Sciatic nerve (tissue), 2 donors: ENCODE measurements at places on chromosomes 7 and 10. TPM values are rescaled to one million over a fixed set of nuclear protein-coding genes. Genes with fewer than 3 reads are reported as not detected.

PNLIPRP2 gene
- 1.6 TPM for total RNA-seq

GRCh38 chr10:98511876-98512275 lies 65.1 kb upstream of the HPS1 start:
- no peak for DNase-seq

DNA sequence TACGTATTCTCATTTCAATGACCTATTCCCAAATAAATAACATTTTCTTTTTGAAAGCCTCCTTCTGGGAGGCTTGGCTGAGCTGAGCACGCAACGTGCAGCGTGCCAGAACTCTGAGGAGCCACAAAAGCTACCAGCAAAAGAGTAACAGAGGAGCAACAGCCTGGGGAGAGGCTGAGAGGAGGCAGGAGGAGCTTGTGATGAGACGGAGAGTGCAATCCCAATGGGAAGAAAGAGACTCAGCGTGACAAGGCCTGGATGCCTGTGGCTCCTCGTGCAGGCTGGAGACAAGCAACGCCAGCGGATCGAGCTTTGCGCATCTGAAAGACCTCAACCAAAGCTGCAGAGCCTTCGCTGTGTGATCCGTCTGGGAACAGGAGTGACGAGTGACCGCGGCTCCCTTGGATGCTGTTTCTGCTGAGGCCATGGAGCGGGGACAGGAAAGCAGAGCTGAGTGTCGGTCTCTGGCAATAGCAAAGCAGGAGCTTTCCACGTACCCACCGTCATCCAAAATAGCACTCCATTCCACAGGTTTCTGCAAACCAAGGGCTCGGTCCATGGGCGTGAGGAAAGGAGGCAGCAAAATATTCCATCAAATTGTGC lies 171.7 kb upstream of the PFKP start:
- DNase-seq, result no peak

- no peak for DNase-seq
These were observed 48.4 kb upstream of the PLXDC2 start for GRCh38 chr10:19767876-19768275.

DNA sequence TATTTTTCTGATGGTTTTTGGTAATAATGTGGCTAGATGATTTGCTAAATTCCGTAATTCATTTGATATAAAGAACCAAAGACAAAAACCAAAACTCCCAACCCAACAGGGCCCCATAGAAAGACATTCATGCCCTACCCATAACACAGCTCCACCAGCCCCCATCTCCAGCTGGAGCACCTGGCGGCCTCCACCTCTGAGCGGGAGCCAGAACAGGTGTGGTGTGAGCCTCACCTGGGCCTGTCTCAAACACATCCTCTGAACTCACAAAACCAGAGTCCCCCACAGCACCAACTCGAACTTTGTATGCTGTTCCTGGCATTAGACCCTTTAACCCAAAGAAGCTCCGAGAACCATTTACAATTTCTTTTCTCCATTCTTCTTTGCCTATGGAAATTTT lies 36.5 kb upstream of the LAMB4 start:
- no peak for DNase-seq

GRCh38 chr10:132458586-132459300 lies 61.7 kb downstream of the PWWP2B start:
- DNase-seq, result peak; percentile 79

HOXA6 gene
- 15.8 TPM for total RNA-seq

CPN1 gene
- total RNA-seq, result not detected

DNA sequence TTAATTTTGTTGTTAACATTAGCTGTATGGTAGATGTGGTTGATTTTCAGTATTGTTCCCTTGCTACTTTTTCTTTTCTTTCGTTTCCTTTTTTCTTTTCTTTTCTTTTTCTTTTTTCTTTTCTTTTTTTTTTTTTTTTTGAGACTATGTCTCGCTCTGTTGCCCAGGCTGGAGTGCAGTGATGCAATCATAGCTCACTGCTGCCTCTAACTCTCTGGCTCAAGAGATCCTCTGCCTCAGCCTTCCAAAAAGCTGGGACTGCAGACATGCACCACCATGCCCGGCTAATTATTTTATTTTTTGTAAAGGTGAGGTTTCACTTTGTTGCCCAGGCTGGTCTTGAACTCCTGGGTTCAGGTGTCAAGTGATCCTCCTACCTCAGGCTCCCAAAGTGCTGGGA lies 14.4 kb downstream of the SLC26A3 start:
- no peak for DNase-seq

DNA sequence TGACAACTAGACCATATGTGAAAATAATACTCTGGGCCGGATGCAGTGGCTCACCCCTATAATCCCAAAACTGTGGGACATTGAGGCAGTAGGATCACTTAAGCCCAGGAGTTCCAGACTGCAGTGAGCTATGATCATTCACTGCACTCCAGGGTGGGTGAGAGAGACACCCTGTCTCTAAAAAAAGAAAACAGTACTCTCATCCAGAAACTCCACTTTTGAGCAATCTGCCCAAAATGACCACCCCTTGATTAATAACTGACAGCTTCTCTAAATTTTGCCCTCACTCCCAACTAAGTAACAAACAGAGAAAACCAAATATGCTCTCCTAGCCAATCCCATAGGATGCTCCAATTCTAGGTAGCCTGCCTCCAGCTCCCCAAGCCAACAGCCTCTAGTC lies 62.5 kb upstream of the AKR1E2 start:
- DNase-seq, result no peak

DNA sequence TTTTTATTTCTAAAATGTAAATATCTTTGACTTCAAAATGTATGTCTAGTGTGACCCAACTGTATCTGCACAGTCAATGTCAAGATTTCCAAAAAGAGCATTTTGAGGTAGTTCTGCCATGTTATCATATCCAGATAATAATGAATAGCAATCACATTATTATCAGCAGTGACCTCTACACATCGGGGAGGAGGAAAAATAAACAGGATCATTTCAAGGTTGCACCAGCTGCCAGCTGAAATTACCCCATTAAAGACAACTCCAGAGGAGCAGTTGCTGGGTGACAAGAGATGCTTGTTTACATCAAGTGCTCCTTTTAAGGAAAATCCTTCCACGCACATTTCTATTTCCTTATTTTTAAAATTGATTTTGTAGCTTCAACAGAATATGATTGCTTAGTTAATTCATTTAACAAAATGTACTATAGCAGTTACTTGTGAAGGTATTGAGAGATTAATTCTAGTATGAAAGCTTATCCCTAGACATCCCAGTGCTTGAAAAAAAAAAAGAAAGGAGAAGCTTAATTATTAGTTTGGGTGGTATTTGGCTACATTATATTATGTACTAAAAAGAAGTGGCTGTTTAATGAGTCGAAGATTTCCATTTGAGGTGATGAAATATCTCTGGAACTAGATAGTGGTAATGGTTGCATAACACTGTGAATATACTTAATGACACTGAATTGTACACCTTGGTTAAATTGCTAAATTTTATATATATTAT lies 19.3 kb upstream of the SLC35G1 start:
- no peak for DNase-seq

DNA sequence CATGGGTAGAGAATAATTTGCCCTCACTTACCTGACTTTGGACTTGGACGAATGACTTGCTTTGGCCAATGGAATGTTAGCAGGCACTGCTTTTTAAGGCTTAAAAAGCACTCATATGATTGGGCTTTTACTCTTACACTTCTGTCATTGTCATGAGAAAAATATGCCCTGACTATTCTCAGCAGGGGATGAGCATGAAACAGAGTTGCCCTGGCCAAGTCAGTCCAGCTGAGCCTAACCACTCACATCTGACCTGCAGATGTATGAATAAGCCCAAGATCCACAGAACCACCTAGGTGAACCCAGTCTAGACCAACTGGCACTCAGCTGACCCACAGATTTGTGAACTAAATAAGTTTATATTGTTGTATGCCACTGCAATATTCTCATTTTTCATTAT lies 573.5 kb downstream of the TNS3 start:
- DNase-seq, result no peak

- no peak for DNase-seq
These were observed 35.2 kb downstream of the STK17A start for GRCh38 chr7:43618073-43618472.

DNA sequence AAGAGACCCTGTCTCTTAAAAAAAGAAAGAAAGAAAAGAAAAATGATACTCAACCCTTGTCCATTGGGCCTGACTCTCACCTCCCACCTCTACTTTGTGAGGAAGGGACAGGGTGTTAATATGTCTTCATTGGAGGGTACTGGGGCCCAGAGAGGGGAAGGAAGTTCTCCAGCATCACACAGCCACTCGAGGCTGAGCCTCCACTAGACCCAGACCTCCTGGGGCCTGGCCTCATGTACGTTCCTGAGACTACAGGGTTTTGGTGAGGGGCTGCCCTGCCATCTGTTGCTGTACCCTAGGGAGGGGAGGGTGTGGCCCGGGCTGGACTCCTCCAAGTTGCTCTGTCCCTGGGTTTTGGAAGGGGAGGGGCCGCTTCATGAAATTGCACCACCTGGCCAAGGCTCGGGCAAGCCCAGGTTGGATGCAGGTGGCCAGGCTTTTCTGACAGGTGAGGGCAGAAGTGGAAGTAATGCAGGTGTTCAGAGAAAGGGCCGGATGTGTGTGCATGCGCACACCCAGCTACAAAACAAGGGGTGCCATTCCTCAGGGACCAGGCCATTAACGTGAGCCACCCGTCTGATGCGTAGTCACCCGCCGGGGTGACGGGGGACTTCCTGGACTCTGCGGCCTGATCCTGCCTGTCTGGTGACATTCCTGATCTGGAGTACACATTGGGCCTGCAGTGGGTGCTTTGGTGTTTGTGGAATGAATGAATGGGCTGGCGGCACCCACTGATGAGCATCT lies 21.7 kb downstream of the GTF2IRD1 start:
- DNase-seq, result no peak
